NCI-H748 treated with DMSO at 0.1 percent for 48 hours (cell line): ENCODE measurements at places on chromosomes 16 and 17.

GRCh38 chr17:5049314-5049841, 14.2 kb upstream of the SLC52A1 start:
- DNase-seq = no peak

GRCh38 chr16:31093132-31093703, 1.4 kb downstream of the VKORC1 start:
- peak; percentile 33 for DNase-seq

GRCh38 chr16:66441586-66442375, 14.7 kb downstream of the BEAN1 start:
- DNase-seq = no peak

- DNase-seq = no peak
These were observed 4.4 kb downstream of the TP53I13 start for GRCh38 chr17:29572691-29573557.

- DNase-seq = no peak
These were observed 20.1 kb downstream of the CIITA start for GRCh38 chr16:10897134-10897533.

- no peak for DNase-seq
These were observed 6.0 kb upstream of the ARL5C start for GRCh38 chr17:39171933-39172332.

DNA sequence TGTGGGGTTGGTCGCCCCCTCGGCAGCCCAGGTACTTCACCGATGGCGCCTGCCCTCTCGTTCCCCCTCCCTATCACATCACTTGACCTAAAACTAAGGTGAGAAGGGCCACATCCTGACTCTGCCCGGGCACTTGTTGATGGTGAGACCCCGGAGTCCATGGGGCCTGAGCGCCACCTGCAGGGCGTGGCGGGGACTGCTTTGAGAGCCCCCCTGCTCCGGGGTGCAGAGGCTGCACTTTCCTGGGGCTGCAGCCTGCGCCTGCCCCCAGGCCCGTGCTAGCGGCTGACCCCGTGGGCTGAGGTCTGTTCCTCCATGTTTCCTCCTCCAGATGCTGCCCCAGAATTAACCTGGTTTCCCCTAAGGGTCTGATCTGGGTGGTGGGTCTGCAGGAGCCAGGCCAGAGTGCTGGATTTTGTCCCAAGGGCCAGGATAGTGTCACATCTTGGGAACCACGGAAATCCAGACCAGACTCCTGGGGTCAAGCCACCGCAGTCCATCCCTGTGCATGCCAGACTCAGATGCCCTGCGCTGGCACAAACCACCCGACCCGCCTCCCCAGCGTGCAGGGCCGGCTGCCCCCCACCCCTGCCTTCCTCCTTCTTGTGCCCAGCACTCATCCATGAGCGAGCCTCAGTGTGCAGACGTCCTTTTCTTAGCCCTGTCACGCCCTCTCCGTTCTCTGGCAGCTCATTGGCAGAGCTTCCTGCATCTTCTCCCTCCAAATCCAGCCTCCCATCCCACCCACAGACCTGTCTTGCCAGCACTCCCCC, 2.7 kb downstream of the NDUFAF8 start:
- no peak for DNase-seq

DNA sequence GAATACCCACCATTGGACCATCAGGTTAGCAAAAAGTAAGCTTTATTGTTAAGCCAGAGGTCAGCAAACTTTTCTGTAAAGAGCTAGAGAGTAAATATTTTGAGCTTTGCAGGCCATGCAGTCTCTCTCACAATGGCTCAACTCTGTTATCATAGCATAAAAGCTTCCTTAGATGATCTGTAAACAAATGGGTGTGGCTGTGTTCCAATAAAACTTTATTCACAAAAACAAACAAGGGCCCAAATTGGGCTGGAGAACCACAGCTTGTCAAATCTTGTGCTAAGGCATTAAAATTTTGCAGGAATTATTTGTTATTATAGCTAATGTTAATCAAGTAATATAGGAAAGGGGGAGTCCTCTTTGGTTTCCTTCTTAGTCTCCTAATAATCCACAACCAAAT, 153.6 kb downstream of the GRIN2A start:
- no peak for DNase-seq

DNA sequence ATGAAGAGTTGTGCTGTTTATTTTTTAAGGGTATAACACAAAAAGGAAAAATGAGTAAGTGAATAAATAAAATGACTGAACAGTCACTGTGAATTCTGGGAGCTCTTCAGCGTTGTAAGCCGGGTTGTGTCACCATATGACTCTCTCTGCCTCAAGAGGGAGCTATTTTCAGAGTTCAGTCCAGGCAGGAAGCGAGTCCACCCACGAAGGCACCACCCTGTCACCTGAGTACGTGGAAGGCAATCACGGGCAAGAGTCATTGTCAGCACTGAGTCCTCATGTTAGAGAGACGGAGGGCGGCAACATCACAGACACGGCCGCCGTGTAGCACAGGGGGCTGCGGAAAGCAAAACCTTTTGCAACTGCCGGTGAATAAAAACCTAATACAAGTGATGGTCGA, 227.6 kb downstream of the UTP18 start:
- DNase-seq = peak; percentile 10

DNA sequence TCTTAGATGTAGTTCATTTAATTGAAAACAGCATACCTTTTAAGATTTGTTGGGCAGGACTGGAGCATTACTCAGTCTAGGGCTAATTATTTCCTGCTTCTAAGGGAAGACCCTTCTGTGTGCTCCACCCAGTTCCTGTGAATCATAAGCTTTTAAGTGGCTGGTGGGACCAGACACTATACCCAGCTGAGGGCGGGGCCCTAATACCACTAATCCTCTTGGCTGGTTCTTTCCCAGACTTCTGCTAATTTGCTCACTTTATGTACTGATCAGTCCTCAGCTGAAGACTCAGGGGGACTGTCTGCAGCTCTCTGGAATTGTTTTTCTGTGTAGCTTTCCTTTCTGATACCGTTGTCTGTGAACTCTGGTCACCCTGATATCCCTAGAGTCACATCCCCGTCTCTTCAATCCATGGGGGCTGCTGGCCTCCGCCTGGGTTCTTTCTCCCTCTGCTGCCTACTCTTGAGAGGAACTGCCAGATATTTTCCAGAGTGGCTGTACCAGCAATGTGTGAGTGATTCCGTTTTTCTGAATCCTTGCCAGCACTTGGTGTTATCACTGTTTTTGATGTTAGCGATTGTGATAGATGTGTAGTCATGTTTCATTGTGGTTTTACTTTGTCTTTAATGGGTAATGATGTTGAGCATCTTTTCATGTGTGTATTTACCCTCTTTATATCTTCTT, 35.1 kb downstream of the MFSD11 start:
- DNase-seq = peak; percentile 5

DNA sequence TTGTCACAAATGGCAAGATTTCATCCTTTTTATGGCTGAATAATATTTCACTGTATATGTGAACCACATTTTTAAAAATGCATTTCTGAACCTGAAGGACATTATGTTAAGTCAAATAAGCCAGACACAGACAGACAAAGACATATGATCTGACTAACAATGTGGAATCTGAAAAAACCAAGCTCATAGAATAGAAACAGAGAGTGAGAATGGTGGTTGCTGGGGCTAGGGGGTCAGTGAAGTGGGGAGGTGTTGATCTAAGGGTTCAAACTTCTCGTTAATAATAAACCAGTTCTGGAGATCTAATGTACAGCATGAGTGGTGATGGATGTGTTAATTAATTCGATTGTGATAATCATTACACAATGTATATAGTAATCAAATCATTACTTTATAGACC, 475.1 kb downstream of the WWOX start:
- DNase-seq = no peak

GRCh38 chr17:73030995-73031394, 61.5 kb downstream of the SLC39A11 start:
- DNase-seq = no peak

DNA sequence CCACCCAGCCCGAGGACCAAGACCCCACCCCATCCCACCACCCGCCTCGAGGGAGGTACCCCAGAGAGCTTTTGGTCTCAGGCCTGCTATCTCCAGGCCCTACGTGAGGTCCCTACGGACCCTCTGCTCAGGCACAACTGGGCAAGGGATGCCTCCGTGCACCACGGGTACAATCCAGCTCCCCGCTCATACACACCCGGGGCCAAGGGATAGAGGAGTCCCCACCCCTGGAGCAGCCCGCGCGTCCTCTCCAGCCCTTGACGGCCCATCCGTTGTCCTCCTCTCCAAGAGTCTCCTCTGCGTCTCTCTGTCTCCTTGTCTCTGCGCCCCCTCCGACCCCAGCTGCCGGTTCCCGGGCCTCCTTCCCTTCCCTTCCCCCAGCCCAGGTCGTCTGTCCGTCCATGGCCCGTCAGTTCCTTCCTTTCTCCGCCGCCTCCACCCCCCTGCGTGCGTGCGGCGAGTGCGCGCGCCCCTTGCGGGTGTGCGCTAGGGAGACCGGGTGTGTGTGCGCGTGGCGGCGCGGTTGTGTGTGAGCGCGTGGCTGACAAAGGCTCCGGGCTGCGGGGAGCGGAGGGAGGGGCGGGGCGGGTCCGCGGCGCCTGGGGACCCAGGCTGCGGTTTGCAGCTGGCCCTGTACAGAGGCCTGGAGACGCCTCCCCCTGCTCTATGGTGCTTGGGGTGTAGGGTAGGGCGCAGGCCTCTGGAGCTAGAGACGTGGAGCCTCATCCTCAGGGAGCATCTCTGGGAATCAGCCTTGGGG, 930 bp downstream of the SPNS2 start:
- DNase-seq = no peak

DNA sequence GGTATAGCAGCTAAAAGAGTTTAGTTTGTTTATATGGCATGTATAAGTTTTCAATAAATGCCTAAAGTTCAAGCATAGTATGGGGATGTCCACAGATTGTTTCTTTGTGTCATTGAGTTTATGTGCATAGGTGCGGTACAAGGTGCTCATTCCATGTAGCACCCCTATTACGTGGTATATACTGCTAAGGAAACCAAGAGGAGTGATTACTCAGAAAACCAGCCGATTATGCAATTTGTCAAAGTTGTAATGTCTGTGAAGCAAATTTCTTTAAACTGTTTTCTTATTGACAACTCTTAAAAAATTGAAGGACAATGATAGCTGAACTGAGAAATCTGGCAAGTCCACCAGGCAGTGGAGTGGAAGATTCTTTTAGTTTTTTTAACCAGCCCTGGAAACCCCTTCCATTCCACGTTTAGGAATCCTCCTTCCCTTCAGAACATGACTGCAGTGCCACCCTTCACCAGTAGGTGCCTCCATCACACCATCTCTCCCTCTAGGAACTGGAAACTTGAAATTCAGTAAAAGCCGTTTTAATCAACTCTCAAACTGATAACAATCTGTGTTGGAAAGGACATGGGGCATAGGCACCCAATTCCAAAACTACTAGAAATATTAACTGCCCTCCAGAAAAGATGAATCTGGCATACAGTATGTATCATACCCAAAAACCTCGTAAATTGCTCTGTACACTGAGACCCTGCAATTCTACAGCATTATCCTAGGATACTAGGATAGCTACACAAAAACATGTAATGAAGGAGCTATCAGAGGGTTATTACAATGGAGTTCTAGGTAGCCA, 43.5 kb downstream of the REXO5 start:
- peak; percentile 10 for DNase-seq

DNA sequence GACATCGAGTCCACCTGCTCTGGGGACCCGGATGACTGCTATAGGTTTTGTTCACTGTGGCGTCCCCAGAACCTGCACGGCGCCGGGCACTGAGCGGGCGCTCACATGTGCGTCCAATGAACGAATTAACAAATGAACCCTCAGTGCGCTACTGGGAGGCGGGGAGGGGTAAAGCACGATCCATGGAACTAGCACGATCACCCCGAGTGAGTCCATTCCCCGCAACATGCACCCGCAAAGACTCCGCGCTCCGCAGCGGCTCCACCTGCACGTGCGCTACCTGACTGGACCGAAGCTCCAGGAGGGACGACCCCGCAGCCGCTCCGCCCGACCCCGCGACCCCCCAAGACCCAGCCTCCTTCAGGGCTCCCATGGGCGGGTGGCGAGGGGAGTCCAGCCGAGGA, 491 bp downstream of the TRAP1 start:
- DNase-seq = no peak

DNA sequence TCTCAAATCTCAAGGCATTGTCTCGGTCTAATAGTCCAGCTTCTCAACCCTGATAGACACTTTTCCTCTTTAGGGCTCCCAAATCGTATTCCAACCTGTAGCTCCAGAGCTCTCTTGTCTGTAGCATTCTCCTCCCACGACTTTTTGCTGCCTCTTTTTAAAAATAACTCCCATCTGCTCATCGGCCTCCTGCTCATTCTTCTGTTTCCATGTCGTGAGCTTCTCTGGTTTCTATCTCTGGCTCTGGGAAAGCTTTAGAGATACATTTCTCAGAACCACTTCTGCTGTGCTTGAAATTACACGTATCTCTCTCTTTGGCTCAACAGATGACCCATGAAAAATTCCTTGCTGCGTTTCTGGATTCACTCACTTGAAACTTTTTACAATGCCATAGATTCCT, 609.6 kb upstream of the C16orf82 start:
- DNase-seq = no peak

DNA sequence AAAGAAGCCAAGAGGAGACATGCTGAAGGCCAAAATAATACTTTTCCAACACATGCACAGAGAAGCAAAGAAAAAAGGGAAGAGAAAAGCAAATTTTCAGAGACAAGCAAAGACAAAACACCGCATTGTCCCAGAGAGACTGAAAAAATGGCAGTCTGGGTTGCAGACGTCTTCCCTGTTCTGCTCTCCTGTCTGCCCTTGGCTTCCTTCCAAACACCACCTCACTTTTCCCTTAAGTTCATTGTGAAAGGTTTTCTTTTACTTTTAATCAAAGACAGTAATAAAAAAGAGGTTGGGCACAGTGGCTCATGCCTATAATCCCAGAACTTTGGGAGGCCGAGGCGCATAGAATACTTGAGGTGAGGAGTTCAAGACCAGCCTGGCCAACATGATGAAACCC, 21.2 kb upstream of the VAT1L start:
- no peak for DNase-seq

DNA sequence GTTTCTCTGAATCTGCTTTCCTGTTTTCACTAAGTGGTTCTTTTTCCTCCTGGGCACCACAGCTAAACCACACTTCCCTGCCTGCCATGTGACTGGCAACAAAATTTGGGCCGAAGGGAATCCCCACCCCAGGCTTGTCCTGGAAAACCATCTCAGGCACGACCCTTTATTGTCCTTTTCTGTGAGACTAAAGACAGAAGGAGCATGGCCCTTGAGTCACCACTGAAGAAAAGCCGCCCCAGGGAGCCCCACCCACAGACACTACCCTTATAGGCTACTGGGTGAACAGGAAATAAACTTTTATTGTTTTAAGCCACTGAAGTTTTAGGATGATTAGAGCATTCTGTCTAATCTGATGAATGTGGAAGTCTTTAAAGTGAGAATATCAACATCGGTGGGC, 88.6 kb upstream of the BRD7 start:
- DNase-seq = no peak

- DNase-seq = no peak
These were observed 26.7 kb downstream of the SDK2 start for GRCh38 chr17:73617501-73617900.
